Hematopoietic multipotent progenitor cell treated with erythropoietin and hydrocortisone succinate and interleukin-3 and kit ligand, for 4 days (in vitro differentiated cells): ENCODE measurements at places on chromosomes 5 and 9.

DNA sequence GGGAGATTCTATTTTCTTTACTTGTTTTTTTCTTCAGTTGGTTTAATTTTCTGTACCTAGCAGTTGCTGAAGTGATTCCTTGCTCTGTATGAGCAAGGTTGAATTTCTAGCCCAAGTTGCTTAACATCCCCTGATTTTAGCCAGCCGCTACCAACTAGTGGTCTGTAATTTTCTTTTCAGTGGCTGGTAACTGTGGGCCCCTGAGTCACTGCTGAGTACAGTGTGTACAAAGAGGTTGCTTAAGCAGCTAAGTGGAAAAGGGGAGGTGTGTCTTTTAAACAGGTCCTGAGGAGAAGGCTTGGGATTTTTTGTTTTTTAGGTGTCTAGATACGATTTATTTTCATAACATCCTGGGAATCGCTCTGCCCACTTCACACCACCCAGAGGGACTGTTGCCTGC, 254.7 kb downstream of the NR3C1 start:
- peak; percentile 36 for DNase-seq

- no peak for DNase-seq
Measured at GRCh38 chr5:157449011-157449723, 10.8 kb upstream of the NIPAL4 start.

GRCh38 chr9:94927762-94928670, 201.5 kb downstream of the AOPEP start:
- no peak for DNase-seq

GRCh38 chr9:85258823-85259370, 482.9 kb downstream of the AGTPBP1 start:
- peak; percentile 70 for DNase-seq

DNA sequence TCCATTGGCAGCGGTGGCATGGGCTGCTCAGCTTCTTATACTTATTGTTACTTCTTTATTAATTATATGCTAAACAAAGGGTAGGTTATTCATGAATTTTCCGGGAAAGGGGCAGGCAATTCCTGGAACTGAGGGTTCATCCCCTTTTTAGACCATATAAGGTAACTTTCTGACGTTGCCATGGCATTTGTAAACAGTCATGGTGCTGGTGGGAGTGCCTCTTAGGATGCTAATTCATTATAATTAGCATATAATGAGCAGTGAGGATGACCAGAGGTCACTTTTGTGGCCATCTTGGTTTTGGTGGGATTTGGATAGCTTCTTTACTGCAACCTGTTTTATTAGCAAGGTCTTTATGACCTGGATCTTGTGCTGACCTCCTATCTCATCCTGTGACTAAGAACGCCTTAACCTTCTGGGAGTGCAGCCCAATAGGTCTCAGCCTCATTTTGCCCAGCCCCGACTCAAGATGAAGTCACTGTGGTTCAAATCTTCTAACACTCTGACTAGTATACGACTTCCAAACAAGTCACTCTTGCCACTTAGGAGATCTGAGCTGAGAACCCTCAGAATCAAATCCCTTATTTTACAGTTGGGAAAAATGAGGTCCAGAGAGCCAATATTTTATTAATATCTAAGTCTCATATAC, 237.5 kb downstream of the TRIM32 start:
- DNase-seq = no peak

DNA sequence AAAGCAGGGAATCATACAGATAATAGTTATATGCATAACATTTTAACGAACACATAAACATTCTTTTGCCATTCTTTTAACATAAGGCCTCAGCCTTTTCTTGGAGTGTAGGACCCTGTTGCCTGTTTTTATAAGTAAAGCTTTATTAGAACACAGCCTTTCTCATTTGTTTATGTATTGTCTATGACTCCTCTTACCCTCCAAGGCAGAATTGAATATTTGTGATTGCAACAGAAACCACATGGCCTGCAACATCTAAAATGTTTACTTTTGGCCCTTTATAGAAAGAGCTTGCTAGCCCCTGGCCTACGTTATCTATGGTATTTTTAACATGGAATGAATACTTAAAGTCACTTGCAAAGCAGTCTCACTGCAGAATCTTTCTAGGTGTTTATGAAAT, 2.6 kb downstream of the SLC31A1 start:
- no peak for DNase-seq

DNA sequence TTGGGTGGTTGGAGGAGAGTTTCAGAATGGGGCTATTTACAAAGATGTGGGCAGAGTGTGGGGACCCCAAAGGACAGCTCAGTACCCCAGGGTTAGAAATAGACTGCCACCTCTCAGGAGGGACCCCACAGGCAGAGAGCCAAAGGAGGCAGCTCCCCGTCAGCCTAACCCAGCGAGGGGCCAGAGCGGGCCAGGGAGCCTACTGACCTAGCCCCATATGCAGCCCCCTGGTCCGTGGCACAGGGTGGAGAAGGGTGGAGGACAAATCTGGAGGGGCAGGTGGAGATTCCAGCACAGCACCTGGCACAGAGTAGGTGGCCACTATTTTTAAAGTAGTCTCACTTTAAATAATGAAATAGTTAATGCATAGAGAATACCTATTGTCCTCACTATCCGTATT, 67.2 kb upstream of the ANGPTL2 start:
- DNase-seq = no peak

DNA sequence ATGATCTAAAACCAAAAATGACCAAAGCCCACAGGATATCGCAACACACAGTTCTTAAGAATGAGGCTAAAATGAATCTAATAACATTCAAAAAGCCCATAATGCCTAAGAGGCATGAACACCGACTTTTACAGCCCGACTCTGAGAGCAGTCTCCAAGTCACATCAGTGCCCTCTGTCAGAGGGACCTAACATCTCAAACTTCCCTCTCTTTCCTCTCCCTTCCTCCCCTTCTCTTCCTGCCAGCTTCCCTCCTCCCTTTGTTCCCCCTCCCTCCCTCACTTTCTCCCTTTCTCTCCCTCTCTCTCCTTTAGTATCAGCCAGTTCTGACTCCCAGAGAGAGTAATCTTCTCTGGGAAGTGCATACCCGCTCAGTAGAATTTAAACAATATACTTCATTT, 154.4 kb downstream of the GLIS3 start:
- no peak for DNase-seq

DNA sequence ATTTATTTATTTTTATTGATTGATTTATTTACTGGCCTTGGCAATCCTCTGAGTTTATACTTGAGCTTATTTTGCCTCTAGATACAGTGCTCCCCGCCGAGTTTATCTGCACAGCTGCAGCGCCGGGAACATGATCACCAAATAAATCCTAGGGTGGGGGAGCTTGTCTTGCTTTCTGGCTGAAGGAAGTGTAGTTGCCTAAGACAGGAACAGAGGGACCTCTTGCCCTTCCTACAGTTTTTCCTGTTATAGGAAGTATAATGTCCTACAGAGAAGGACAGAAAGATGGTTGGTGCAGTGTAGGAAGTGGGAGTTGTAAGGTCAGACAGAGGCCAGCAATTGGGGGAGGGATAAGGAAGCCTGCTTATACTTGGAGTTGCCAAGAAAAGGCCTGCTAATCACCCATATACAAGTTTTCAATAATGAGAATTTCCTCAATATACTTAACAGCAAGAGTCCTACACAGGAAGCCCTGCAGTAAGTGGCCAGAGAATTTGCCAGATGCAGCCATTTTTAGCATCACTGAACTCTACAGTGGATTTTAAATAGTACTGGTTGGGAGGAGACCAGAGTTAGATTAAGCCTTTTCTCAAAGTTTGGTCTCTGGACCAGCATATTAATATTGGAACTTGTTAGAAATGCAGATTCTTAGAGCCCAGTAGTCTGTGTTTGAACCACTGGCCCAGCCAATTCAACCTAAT, 7.7 kb downstream of the AOPEP start:
- DNase-seq = no peak

DNA sequence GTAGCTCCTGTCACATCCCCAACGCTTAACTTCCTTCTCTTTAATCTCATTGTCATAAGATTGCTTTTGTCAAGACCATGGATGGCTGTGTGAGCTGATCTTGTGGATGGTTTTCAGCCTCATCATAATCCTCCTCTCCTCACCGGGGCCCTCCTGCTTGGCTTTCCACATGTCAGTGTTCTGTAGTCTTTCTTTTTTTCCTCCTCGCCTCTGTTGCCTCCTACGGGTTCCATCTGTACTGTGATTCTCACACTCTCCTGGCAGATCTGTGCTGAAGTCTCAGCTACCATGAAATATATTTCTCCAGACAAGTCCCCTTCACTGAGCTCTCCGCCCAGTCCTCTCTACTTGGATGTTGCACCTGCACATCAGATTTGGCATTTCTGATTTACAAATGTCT, 34.9 kb upstream of the FAM120AOS start:
- no peak for DNase-seq

GRCh38 chr5:159549046-159549445, 218.8 kb upstream of the IL12B start:
- DNase-seq = no peak

DNA sequence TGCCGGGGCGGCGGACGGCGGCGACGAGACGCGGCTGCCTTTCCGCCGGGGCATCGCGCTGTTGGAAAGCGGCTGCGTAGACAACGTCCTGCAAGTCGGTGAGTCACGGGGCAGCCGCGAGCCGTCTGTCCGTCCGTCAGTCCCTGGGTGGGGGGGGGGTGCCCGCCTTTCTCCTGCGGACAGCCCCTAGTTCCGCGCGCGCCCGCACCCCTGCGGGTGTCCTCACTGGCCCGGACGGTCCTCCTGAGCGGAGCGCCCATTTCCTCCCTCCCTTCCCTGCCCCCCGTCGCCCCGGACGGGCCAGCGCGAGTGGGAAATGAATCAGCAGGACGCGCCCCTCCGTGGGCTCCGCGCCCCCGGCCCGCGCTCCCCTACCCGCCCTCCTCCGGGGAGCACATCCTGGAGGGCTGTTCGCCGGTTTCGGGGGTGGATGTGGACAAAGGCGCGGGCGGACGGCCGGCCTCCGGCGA, 828 bp downstream of the ZSWIM6 start:
- peak; percentile 64 for DNase-seq

GRCh38 chr9:121601194-121601593, 50.2 kb upstream of the DAB2IP start:
- peak; percentile 58 for DNase-seq

DNA sequence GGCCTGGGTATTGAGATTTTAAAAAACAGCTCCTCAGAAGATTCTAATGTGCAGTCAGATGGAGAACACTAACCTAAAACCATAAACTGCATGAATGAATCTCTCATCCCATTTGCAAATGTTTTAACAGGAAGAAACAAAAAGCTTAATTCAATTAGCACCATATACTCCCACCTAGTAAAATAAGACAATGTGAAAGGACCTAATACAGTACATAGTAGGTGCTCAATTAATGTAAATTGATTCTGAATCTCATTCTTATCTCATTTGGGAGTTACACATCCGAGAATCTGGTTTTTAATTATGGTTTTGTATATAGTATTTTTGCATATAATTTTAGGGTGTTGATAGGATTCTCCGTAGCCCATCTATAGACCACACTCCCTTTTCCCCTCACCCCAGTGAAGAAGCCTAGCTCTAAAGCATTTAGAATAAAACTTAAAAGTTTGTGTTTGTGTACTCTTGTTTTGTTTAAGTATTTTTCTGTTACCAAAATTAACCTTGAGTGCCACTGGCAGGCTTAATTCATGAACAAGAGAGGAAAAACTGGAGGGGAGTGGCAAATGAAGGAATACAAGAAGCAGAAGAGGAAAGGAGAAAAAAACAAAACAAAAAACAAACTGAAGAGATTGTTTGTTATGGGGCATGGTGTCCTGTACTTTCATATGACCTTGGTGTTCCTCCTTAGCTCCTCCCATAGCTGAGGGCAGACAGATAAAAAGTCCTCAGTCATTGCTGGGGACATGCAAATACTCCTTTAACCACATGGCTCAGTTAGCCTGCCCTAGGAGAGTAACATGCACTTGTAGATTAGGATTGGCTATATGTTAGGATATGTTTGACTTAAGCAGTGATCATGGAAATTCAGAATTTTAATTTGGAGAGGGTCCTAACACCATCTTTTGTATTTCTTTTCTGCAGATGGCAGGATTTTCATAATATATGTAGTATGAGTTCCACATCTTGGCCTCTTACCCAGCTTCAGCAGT, 1.2 kb downstream of the RNF14 start:
- DNase-seq = peak; percentile 95

GRCh38 chr9:86912210-86912609, 35.1 kb downstream of the GAS1 start:
- DNase-seq = no peak

- no peak for DNase-seq
Measured at GRCh38 chr5:133888625-133888991, 79.8 kb downstream of the C5orf15 start.

DNA sequence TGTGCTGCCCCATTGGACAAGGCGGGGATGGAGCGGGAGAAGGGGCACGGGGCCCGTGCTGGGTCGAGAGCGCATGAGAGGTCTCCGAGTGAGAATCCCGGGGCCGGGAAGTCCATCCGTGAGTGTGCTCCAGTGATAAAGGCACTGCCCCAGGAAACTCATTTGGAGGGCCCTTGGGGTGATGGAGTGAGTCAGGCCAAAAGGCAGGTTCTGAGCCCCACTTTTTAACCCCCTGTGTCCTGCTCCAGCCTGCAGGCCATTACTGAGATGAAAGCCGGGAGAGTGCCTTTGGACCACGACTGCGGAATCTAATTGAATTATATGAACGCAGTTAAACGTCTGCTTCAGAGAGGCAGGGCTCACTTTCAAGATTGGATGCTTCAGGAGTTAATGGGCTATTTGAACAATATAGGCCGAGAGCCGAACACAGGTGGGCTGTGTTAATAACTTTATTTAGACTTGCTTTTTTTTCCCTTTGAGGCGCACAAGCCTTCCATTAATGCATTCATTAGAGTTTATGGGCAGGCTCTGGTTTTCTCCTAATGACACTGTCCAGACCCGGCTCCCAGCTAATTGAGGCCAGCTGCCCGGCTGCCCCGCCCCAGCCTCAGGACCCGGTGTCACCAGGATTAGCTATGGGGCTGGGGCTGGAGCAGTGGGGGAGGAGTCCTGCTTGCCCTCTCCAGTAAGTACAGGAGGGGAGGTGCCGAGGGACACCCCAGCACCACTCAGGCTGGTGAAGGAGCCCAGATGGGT, 79.1 kb upstream of the LMX1B start:
- no peak for DNase-seq

GRCh38 chr5:150299571-150300327, 3.0 kb downstream of the ARSI start:
- no peak for DNase-seq

DNA sequence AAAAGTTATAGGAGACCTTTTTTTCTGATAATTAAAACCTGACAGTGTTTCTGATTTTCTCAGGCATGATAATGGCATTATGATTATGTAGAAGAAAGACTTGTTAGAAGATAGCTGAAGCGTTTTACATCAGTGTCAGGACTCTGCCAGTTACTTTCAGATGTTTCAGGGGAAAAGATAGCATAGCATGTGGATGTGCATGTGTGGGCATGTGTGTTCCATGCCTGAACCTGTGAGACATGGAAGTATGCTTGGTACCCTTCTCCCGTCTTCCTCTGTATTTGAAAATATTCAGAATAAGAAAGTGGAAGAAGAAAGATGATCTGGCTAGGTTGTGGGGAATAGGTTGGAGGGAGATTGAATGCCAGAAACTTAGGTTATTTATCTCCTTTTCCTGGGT, 113.1 kb upstream of the PCAT7 start:
- no peak for DNase-seq

GRCh38 chr5:59299006-59299405, 594.5 kb downstream of the PDE4D start:
- no peak for DNase-seq
